ENCODE measurements at places on chromosomes 12 and 14.
A peak's percentile ranks its signal among the peaks of the same experiment; 100 is the strongest.

DNA sequence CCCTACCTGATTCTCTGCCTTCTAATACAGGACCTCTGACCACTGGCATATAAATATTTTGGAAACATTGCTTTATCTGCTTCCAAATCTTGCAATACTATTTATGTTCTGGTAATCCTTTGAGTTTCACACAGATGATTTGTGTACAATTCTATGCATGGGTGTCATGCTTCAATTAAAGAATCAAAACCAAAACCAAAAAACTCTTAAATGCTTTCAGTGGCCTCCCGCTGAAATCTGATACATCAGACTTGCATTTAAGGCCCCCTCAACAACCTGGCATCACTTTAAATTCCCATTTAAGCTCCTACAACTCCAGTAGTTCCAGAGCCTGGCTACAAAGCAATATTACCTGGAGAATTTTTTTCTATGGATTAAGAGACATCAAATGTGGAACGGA is 221.7 kb upstream of the NAV3 start:
- no peak for DNase-seq

DNA sequence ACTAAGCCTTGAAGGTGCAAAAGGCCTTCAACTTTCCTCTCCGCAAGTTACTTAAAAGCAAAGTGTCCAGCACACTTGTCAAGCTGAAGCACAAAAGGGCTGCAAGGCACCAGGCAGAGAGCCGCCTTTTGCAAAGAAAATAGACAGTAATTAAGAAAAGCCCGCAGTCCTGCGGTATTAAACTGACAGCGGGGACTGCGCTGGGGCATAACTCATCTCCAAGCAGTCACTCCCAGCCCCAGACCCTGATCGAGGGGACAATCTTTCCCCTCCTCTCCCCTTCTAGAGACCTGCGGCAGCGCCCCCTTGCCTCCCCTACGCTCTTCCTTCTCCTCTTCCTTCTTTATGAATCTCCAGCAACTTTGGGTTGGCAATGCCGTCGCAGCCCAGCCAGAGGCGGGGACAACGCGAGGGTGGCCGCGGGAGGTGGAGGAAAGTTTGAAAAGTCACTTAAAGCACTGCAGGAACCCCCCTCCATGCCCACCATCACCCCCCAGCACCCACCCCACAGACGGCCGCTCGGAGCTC is 200.9 kb upstream of the CAND1 start:
- DNase-seq = no peak

GRCh38 chr14:57417228-57417627 is 26.8 kb downstream of the NAA30 start:
- no peak for DNase-seq

DNA sequence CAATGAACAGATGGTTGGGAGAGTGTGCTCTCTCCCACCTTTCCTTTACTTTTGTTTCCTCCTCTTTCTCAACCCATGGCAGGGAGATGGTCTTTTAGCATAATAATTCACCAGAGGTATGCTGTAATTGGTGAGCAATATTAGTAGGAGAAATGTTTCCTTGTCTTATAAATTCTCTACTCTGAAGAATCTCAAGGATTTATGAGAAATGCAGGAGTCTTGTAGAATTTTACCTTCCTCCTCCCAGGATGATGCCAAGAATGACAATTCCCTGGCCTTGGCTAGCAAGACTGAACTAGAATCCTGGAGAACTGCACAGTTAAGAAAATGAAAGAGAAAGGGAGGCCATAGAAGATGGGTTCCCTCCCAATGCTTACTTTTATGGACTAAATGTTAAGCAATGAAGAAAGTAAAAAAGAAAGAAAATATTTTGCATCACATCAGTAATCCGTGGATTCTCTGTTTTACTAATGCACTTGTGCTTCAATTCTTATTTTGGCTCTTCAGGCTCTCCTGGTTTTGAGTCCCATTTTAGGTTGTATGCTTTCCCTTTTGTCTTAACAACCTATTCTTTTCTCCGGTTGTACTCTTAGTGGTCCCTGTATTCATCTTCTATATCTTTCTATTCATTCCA is 192.9 kb upstream of the GARIN6 start:
- DNase-seq = no peak

DNA sequence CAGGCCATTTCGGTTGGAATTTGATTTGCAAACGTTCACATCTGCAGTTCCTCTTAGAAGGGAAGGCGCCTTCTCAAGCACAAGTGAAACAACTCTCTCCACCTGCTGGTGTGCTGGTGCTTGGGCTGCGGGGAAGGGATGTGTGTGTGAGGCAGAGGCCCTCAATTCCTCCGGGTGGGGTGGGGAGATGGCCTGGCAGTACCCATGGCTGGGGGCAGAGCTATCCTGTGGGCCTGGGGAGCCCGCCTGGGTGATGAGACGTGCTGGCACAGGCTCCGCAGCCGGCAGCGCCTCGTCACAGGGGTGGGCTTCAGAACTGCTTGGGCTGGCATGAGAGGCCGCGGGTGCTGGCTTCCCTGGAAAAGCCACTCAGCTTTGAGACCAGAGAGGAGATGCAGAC is 28.9 kb upstream of the TDRD9 start:
- no peak for DNase-seq

GRCh38 chr12:4628406-4628805 is 20.4 kb downstream of the AKAP3 start:
- DNase-seq = no peak

DNA sequence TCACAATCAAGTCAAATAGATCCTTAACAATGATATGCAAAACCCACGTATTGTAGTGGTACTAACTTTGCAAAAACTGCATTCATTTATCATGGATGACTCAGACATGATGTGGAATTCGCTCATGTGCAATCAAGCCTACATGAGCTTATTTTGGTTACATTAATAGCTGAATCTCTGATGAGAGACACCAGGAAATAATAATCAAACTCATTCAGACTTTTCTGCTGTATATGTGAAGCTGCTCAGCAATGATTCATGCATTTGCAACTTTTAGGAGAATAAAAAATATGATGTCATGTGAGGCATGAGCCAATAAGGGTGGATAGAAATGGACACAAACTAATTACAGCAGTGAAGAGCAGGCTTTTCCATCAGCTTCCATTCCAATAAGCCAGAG is 1075.8 kb upstream of the TMEM132C start:
- DNase-seq = no peak

GRCh38 chr12:112303004-112303403 is 79.2 kb downstream of the HECTD4 start:
- DNase-seq = peak; percentile 57

DNA sequence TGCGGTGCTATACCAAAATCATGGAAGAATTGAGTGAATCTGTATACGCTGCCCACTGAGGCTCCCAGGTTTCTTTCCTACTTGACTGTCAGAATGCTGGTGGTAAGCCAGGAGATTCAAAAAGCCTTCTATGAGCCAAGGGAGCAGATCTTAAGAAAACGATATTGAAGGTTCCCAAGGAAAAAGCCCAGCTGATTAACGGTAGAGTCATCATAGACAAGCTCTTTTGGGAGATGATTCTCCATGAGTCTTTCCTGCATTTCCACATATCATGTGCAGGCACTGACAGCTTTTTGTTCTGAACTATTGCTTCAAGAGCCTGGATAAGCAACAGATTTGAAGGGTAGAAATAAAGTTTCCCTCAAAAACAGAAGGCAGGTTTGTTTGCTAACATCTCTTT is 17.5 kb downstream of the SLC35F4 start:
- no peak for DNase-seq

DNA sequence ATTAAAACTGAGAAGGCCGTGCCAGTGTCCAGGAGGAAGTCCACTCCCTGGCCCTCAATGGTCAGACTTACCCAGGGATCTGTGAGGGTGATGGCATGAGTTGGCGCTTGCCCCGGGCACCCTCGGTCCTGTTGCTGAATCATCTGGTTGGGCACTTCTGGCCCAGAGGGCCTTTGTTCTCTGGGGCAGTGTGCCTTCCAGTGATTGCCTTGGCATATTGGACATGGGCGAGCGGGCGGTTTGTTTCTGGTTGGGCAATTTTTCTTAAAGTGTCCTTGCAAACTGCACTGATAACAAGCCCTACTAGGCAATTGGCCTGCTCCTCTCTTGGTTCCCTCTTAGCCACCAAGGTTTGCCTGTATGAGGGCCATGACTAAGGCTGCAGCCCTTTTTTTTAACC is 69.5 kb upstream of the ZDHHC17 start:
- DNase-seq = no peak

GRCh38 chr14:104972301-104973134 is 5.7 kb downstream of the AHNAK2 start:
- no peak for DNase-seq

GRCh38 chr14:101018561-101019290 is 115.2 kb upstream of the RTL1 start:
- DNase-seq = no peak

DNA sequence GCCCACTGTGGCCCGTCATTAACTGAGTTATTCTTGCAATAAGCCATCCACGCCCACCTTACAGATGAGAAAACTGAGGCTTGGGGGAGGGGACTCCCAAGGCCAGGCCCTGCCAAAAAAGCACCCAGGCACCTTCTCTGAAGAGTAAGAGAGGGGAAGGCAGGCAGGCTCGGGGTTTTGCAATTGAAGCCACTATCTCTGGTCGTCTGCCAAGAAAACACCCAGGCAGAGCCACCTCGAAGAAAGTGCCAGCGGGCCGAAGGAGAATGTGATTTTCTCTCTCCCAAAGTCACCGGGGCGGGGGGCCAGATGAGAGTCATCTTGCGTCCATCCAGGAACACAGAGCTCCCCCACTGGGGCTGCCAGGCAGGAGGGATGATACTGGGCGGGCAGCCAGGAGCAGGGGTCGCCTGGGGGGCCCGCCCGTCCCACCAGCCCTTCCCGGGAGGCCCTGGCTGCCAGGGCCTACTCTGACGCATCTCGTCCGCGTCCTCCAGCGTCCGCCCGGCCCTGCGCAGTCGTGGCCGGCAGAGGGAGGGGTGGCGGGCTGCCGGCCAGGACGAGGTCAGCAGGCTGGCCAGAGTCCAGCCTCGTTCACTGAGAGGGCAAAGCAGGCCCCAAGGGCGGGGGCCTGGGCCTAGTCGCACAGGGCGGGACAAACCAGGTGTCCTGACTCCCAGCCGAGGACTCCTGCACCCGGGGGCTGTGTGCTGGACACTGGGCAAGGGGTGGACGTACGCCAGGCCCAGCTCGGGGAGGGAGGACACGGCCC is 74.3 kb downstream of the RFLNA start:
- DNase-seq = no peak

DNA sequence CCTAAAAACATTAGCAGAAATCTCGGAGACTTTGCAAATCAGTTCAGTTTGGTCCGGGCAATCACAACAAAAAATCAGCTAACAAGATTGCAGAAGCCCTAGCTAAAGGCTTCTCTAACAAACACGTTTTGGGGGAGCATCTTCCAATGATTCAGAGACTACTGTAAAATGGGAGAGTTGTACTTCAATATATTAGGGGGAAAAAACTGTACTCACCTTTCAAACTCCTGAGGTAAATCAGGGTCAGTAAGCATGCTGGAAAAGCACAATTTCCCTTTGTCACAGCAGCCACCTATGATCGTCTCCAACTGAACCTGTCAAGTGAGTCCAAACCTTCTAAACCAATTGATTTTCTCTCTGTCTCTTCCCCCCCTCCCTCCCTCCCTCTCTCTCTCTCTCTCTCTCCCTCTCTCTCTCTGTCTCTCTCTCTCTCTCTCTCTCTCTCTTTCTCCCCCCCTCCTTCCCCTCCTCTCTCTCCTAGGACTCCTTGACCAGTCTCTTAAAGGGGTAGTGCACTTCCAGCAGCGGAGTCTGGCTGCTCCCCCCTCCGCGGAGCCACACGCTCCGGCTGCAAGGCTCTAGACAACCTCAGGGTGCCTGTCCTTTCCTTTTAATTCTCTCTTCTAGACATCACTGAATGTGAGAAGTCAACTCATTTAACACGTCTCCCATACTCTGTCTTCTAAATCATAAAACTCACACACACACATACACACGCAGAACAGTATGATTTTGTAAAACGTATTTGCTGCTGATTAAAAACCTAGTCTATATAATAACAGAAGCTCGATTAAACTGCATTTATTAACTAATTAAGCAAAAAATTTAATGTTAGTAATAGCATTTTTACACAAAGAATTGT is at the start of gene SOX5:
SOX5 (minus strand) TSS at position 323 of the 862 bp plus-strand sequence; CDS start at position 254, 69 bp downstream.
- no peak for DNase-seq

DNA sequence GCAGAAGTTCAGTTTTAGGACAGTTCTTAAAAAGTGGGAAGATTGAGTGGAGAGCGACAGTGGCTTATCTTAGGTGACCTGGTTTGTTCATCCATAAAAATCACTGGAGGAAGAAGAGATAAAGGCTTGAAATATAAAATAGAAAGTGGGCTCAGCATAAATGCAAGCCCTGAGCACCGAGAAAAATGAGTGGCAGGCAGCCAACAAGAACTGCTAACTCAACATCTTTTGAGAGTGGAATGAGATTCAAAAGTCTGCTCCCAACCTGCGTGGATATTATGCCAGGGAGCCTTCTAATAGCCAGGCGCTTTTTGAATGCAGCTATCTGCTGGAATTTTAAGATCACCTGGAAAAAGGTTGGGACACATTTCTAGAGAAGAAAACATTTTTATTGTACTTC is 666.5 kb downstream of the FLRT2 start:
- DNase-seq = no peak

GRCh38 chr12:27924350-27925135 is 48.0 kb downstream of the PTHLH start:
- no peak for DNase-seq

GRCh38 chr14:40164083-40164482 is 731.9 kb upstream of the FBXO33 start:
- DNase-seq = no peak

DNA sequence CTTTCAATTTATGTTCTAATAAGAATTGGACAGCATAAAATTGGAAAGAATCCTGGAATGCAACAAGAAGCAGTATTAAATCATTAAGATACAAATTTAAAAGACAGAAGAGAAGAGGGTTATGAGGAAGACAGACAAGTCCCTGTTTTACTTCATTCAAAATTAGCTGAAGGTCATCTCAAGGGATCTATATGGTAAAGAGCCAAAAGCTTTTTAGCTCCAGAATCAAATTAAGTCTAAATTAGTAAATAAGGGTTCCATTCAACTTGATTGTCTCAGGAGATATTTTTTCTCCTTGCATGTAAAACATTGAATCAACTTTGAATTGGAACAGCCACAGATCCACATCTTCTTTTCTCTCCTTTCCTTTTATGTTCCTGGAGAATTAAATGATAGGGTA is 7.6 kb downstream of the CCDC196 start:
- no peak for DNase-seq

DNA sequence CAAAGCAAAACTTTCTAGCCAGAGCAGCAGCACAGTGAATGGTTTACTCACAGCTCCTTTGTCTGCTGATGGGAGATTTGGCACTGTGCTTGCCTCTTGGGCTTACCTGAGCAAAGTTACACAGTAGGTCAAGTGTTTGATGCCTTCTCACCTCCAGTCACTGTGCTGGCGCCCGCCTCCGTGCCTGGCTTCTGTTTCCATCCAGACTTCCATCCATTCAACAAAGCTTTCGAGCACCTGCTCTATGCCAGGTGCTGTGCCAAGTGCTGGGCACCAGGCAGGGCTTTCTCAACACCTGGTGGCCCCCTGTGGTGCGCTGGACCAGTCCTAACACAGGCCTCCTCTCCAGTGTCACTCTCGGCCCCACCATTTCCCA is 199.2 kb upstream of the EEA1 start:
- DNase-seq = no peak

DNA sequence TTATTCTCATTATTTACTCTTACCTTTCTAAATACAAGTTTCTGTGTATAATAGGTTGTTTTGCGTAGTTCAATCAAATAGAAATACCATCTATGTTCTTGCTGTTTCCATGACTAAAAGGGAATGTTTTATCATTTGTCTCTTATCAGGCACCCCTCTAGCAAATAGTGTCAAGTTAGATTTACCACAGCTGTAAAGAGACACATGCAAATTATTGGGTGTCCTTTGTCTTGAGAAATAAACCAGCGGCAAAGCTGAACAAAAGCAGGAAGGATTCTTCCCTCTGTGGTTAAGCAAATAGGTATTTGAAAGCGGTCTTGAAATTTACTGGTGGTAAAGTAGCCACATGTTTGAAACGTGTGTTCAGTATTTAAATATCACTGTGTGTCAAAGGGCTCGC is 405.9 kb downstream of the TMTC2 start:
- DNase-seq = no peak

Data from CD8-positive, alpha-beta T cell (primary cell).